Effector memory CD8-positive, alpha-beta T cell (primary cell): ENCODE measurements at places on chromosomes 6 and 20.

GRCh38 chr6:72788188-72788587, 166.3 kb downstream of the KCNQ5 start:
- DNase-seq: no peak

DNA sequence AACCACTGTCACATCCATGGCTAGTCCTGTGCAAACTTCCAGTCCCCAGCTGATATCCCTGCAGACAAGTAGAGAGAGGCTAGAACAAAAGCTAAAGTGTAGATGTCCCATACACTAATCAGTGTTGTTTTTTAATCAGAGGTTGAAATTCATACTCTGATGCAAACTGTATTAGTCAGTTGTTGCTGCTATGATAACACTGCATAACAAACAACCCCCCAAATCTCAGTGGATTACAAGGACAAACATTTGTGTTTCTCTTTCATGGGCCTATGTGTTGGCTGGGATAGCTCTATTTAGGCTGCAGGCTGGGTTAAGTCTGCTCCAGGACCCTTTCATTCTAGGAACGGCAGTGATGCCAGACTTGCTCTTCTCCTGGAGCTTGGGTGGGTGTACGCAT, 26.8 kb downstream of the BNIP5 start:
- DNase-seq: no peak

DNA sequence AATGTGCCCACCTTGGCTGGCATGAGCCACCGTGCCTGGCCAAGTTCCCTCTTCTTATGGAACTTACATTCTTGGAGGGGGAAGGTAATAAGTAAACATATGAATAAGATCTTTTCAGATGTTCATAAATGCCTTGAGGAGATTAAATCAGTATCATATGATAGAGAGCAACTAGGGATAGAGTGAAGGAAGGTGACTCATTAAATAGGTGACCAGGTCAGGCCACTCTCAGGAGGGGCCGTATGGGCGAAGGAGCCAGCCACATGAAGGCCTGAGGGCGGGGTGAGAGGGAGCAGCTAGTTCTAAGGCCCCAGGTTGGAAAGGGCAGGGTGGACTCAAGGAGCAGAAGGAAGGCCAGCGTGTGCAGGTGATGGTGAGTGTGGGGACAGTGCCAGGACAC, 91.1 kb downstream of the UST start:
- DNase-seq: no peak

DNA sequence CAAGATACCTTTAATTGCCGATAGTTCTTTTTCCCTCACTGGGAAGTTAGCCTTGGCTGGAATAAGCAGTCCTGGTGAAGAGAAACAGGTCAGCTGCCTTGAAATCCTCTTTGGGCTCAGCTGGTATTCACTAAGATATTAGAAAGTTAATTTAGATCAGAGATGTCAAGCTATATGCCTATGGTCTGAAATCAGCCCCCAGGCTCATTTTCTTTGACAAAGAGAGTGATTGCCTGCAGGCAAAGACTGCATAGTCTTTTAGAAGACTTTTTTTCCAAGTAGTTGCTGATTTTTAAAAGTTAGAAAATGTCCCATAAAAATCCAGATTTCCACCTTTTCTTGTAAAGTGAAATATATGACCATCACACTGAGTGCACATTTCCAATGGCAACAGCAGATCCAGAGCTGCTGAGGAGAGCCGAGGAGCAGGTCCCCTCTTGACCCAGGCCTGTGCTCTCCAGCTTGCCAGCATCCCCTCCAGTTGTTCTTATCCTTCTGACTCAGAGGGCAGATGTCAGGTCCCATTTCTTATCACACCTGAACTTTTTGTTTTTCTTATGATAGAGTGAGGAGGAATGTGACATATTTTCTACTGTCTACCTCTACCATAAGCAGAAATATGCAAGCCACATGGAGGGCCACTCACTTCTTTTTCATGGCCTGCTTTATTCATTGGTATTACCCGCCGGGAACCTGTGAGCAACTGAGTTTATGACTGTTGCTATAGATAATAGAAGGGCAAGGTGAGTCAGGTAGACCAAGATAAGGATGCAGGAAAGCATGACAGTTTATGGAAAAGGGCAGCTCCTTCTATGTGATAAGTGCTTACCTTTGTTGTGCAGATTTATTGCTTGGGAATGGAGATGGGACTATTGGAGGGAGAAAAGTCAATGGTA, 17.6 kb upstream of the L3MBTL3 start:
- DNase-seq: no peak

GRCh38 chr6:80566361-80566760, 459.9 kb downstream of the BCKDHB start:
- DNase-seq: no peak

DNA sequence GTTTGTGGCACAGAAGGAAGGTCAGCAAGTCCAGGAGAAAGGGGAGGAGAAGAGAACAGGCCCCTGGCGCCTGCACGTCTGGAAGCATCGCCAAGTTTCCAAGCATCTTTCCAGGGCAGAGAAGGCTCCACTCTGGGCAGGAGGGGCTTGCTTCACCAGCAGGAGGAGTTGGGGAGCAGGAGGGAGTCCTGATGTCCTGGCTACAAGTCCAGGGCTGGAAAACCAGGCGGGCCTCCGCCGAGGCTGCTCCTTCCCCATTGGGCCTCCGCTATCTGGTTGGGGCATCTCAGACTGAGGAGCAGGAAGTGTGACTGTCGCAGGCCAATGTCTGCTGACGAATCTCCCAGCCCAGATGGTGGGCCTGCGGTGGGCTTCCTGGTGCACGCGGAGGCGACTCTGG, 421.9 kb downstream of the PREX1 start:
- no peak for DNase-seq

- DNase-seq: no peak
These were observed 164.7 kb upstream of the PDE7B start for GRCh38 chr6:135686784-135687301.

DNA sequence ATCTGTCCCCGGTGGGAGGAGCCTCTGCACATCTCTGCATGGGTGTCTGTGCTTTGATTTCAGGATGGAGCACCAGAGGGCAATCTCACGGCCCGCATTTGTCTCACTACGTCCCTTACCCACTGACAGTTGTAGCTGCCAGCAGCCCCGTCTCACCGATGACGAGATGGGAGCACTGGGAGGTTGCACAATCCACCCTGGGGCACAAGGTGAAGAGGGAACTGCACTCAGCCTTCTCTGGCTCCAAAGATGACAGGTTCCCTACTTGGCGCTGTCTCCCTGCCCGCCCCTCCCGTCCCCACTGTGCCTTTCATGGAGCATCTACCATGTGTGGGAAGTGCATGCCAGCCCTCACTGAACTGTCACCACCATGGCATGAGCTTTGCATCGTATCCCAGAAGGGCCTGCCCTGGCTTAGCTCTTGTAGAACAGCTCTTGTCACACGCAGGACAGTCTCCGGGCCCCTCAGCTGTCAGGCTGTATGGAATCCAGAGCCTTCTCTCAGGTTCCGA, 99.9 kb upstream of the PMEPA1 start:
- DNase-seq: no peak

DNA sequence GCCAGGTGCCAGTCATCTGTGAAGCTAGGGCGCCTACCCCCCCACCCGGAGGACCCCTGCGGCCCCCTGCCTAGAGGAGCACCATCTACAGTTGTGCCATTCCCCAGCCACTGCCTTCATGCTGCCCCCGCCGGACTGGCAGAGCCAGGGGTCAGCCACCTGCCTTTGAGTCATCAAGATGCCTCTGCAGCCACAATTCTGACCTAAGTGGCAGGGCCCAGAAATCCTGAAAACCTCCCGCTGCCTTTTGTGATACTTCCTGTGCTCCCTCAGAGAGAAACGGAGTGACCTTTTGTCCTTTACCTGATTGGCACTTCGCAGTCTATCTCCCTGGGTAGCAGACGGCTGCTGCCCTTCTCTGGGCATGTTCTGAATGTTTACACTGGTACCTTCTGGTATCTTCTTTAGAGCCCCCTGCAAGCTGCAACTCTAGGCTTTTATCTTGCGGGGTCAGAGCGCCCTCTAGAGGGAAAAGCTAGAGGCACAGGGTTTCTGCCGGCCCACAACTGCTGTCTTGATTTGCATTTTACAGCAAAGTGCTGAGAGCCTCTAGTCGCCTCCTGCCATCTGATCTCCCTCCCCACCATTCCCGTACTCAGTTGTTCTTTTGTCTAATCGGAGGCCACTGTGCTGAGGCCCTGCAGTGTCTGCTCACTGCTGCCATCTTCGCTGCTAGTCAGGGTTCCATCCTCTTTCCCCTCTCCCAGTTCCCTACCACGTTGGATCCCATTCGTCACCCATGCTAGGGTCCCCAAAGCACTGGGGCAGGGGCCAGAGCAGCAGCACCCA, 26.9 kb downstream of the SPATA2 start:
- peak; percentile 55 for DNase-seq

GRCh38 chr6:105189026-105189820, 9.4 kb upstream of the POPDC3 start:
- no peak for DNase-seq

DNA sequence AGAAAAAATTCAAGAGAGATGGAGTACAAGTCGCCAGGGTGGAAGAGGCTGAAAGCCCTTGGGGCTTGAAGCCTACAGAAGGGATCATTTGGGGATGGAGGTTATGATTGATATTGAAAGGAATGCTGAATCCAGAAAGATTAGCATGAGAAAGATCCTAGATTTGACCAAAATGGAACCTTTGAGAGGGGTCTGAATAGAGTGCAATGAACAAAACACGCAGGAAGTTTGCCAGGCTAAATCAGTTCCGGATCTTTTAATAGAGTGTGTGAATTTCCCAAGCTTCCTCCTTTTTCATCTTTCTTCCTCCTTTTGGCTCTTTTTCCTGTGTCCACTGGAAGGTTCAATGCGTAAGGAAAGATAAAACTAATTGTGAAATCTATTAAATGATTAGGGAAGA, 15.3 kb downstream of the IPCEF1 start:
- no peak for DNase-seq

DNA sequence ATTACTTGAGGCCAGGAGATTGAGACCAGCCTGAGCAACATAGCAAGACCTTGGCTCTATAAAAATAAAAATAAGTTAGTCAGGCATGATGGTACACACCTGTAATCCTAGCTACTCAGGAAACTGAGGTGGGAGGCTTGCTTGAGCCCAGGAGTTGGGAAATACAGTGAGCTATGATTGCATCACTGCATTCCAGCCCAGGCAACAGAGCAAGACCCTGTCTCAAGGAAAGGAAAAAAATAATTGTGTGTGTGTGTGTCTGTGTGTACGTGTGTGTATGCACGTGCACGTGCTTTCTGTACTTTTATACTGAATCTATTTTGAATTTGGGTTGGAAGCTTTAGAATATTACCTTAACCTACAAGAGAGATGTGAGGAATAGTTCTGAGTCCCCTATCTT, 58.9 kb downstream of the KIZ start:
- DNase-seq: no peak

- DNase-seq: no peak
These were observed 545 bp downstream of the ACTR5 start for GRCh38 chr20:38748861-38749149.

DNA sequence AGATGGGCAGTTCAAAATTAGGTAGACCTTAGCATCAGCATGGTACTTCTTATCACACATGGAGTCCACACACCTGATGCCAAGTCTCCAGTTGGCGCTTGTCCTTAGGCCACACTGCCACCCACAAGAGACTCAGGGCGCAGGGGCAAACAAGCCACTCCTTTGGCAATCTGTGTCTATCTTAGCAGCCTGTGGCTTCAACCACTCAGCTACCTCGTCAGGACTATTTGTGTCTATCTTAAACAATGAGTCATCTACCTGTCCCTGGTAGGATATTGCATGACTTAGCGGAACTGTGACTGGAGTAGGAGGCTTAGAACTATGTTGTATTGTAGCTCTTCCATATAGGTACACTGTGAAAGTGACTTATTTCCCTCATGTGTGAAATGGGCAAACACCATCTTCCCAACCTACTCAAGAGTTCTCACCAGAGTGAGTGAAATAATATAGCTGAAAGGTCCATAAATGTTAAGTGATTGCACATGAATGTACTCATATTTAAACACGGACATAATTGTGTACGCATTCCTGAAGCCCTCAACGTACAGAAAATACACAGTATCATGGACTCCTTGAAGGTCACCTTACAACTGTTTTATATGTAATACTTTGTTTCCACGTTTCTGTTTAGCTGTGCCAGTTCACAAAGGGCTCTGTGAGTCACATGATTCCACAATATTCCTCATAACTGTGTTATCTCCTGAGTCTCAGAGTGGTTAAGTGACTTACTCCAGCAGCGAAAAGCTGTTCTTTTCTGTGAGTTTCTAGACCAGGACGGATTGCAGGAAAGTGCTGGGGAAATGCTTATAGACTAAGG, 1.6 kb downstream of the TRIM27 start:
- no peak for DNase-seq

DNA sequence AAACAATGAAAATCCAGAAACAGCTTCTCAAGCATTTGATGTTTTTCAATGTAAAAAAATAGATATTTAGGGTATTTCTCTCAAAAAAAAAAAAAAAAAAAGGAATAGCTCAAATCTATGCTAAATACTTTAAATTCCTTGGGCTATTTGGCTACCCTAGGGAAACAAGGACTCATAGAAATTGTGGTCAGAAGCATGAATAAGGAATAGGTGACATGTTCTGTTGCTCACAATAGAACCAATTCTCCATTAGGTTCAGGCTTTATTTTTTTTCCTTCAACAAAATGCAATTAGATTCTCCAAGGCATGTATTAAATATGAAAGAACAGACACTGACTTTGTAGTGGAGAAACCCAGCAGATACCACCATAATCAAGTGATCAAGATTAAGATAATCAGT, 904.3 kb upstream of the FLRT3 start:
- no peak for DNase-seq

- no peak for DNase-seq
These were observed 113.8 kb downstream of the IPCEF1 start for GRCh38 chr6:154242617-154243357.

DNA sequence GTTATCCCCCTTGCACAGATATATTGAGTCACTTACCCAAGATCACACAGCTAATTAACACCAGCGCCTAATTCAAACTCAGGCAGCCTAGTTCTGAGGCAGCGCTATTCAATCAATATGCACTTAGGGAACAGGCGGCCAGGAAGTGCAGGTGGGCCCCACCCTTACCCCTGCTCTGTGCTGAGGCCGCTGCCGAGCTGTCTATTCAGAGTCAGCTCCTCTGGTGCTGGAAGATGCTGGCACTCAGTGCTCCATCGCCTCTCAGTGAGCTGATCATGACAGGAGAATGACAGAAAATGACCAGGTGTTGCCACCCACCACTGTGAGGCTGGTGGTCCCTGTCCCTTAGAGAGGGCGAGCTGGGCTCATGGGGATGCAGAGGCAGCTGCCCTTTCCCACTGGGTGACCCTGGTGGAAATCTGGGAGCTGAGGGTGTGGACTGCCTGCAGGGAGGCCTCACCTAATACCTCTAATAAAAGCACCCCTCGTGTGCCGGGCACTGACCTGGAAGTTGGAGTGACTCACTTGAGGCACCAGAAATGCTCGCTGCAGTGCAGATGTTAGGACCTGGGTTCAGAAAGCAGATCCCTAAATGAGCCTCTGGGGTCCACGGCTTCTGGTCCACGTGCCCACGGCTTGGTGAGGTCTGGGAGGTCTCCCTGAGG, 42.5 kb upstream of the CD93 start:
- no peak for DNase-seq
